ENCODE measurements at places on chromosomes 13 and 19. TPM values are rescaled to one million over a fixed set of nuclear protein-coding genes. Genes with fewer than 3 reads are reported as not detected.

The SLC7A1 gene
- 115 TPM for total RNA-seq

- peak; percentile 83 for DNase-seq
- H3K4me1 ChIP-seq = peaks cover 5% of the 10 kb centered on the region
- H3K27ac ChIP-seq = no peak overlapping the region
- peak overlapping the region; percentile 65 for H3K4me3 ChIP-seq
- peaks cover 10% of the 10 kb centered on the region for H3K27me3 ChIP-seq
These were observed 8.7 kb downstream of the HOMER3 start for GRCh38 chr19:18932216-18932841.

DNA sequence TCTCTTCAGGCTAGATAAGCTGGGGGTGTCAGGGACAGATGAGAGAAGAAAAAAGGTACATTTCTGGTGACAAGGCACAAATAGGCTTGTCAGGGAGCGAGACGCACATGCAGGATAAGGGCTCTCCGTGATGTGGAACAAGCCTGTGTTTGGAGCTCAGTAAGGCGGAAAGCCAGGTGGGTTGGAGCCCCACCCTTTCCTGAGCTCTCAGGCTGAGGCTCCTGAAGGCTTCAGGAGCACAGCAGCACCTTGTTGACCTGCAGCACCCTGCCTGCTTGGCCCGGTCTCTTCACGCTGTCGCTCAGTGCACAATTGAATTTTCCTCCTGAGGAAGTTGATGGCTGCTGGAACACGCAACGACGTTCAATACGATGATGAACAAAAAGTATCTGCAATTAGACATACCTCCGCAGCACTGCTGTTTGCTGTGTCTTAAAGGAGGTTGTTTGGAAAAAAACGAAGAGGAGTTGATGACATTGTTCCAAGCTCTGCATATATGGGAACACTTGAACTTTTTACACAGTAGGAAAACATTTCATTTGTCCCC, 29.3 kb downstream of the SERP2 start:
- no peak for DNase-seq
- H3K27me3 ChIP-seq = peaks cover 3% of the 10 kb centered on the region
- H3K4me1 ChIP-seq = no peaks in the 10 kb centered on the region
- H3K4me3 ChIP-seq = no peak overlapping the region
- no peak overlapping the region for H3K27ac ChIP-seq

GRCh38 chr19:42032431-42032830, 37.6 kb downstream of the GRIK5 start:
- no peaks in the 10 kb centered on the region for H3K27me3 ChIP-seq
- no peak overlapping the region for H3K27ac ChIP-seq
- H3K4me1 ChIP-seq = no peaks in the 10 kb centered on the region
- H3K4me3 ChIP-seq = no peak overlapping the region
- DNase-seq = no peak

DNA sequence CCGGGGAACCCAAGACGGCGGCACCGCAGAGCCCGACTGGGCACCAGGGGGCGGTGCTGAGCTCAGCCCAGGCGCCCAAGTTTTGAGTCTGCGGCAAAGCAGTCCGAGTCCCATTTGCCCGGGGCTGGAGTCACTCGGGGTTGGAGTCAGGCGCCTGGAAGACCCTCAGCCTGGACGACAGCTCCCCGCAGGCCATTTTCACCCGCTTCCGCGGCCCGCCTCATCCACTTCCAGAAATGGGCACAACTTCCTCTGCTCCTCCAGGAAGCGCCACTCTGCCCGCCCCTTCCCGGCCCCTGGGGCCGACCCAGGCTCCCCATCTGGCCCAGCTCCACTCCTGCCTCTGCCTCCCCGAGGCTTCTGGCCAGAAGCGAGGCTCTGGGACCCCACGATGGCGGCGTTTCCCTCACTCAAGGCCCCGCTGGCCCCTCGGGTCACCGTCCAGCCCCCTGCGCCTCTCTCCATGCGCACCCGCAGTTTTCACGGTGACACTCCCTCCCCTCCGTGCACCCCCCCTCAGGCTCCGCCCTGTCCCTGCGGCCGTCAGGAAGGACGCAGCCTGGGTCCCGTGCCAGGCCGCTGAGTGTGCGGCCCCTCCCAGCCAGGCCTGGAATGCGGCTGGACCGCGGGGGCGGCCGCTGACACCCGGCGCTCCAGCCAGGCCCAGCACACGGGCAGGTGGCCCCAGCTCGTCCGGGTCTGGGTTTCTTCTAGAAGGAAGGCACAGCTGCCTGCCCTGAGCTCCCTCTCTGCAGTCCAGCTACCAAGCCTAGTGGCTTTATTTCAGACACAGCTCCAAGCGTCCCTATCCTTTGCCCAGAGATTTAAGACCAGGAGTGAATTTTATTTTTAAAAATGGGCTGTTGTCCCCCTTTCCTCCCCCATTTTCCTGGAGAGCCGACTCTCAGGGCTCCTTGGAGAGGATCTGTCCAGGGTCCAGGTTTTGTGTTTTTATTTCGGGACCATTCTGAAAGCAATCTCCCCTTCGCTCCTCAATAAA, 4.7 kb downstream of the SERTAD1 start:
- H3K4me3 ChIP-seq = peak overlapping the region; percentile 86
- H3K36me3 ChIP-seq = peaks cover 12% of the 10 kb centered on the region
- DNase-seq = peak; percentile 84
- peak overlapping the region; percentile 94 for H3K27ac ChIP-seq
- peaks cover 28% of the 10 kb centered on the region for H3K4me1 ChIP-seq

The KCNN4 gene
- total RNA-seq = 73.7 TPM

DNA sequence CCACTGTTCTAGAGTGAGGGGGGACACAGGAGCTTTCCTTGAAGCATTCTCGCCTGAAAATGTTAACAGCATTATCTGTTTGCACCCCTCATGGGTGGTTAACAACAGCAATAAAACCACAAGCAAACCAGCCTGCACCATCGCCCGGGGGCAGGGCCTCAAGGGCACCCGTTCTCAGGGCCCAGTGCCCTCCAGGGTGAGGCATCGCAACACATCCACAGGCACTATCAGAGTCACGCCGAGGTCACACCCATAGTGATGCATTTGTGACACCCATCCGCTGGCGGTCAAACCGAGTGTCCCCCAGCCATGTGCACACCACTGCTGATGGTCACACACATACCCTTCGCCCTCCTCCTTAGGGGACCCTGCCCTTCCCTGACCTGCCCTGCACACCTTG, 4.6 kb downstream of the FUT5 start:
- no peak for DNase-seq
- no peak overlapping the region for H3K27ac ChIP-seq
- no peaks in the 10 kb centered on the region for H3K36me3 ChIP-seq
- no peaks in the 10 kb centered on the region for H3K4me1 ChIP-seq
- no peaks in the 10 kb centered on the region for H3K27me3 ChIP-seq

The C2CD4C gene
- total RNA-seq = 0.12 TPM

- H3K27ac ChIP-seq = no peak overlapping the region
- H3K4me3 ChIP-seq = no peak overlapping the region
- DNase-seq = no peak
- peaks cover 31% of the 10 kb centered on the region for H3K27me3 ChIP-seq
- no peaks in the 10 kb centered on the region for H3K36me3 ChIP-seq
These were observed 2.7 kb upstream of the CEBPA start for GRCh38 chr19:33304760-33305647.

GRCh38 chr13:50422181-50423148, 407.2 kb downstream of the KCNRG start:
- H3K27me3 ChIP-seq = no peaks in the 10 kb centered on the region
- no peak overlapping the region for H3K27ac ChIP-seq
- no peak for DNase-seq

GRCh38 chr13:110826861-110827672, 87.8 kb downstream of the ANKRD10 start:
- DNase-seq = no peak
- no peak overlapping the region for H3K27ac ChIP-seq
- peaks cover under 1% of the 10 kb centered on the region for H3K4me1 ChIP-seq
- no peak overlapping the region for H3K4me3 ChIP-seq

DNA sequence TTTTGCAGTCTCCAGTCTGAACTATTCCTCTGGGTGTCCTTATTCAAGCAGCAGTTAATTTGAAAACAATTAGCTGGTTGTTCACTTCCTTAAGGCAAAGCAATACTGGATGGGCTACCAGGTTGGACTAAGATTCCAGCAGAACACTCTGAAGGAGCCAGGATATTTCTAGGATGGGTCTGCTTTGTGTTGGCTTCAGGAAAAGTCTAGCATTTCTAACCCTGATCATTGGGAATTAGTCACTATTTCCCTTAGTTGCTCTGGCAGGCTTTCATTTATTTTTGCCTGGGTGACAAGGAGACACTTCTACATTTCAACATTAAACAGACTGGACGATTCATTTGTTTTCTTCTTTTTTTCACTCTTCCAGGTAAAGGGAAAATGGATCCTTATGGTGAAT, 228.4 kb downstream of the ENOX1 start:
- no peaks in the 10 kb centered on the region for H3K36me3 ChIP-seq
- no peak for DNase-seq
- H3K4me3 ChIP-seq = no peak overlapping the region
- no peaks in the 10 kb centered on the region for H3K27me3 ChIP-seq

DNA sequence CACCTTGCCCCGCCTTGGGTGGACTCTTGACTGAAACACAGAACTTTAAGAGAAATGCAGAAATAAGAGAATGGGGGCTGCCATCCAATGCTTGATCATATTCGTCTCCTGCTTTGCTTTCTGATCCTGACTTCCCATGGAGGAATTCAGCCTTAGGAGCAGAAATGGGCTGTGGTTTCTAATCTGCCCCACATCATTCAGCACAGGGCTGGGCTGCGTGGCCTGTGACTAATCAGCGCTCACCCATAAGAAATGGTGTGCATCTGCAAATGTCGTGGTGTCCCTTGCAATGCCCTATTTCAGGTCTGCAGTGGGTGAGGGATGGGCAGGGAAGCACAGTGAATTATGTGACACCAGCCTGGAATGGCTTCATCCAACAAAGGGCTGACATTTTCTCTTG, 60.7 kb upstream of the URI1 start:
- H3K36me3 ChIP-seq = no peaks in the 10 kb centered on the region
- peaks cover 7% of the 10 kb centered on the region for H3K27me3 ChIP-seq
- no peak overlapping the region for H3K4me3 ChIP-seq
- no peaks in the 10 kb centered on the region for H3K4me1 ChIP-seq
- DNase-seq = no peak

DNA sequence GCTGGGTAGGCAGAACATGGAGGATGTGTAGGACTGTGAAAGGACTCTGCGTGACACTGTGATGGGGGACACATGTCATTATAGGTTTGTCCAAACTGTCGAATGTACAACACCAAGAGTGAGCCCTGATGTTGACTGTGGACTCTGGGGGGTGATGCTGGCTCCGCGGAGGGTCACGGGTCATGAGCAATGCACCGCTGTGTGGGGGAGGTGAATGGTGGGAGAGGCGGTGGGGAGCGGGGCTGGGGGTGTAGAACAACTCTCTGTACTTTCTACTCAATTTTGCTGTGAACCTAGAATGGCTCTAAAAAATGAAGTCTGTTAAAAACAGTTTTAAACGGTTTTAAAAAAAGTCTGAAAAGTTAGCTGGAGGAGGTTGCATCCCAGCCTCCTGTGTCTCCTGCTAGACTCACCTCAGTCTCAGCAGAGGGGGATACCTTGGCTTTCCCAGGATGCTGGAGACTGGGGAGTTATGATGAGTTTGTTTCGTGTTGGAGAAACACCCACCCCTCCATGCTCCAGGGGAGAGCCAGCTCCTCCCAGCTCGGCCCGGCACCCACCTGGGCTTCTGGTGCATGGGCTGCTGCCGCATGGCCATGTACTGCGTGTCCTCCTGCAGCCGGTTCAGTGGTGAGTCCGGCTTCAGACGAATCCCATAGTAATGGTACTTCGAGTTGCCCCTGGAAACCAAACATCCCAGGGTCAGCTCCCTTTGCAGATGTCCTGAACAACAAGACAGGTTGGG, 34.7 kb upstream of the RANBP3 start:
- H3K27me3 ChIP-seq = no peaks in the 10 kb centered on the region
- no peaks in the 10 kb centered on the region for H3K4me1 ChIP-seq
- H3K27ac ChIP-seq = no peak overlapping the region
- DNase-seq = no peak
- no peaks in the 10 kb centered on the region for H3K36me3 ChIP-seq
- no peak overlapping the region for H3K4me3 ChIP-seq

- DNase-seq = peak; percentile 83
- H3K27me3 ChIP-seq = no peaks in the 10 kb centered on the region
- peaks cover 49% of the 10 kb centered on the region for H3K4me1 ChIP-seq
- H3K27ac ChIP-seq = peak overlapping the region; percentile 92
- H3K36me3 ChIP-seq = peaks cover 40% of the 10 kb centered on the region
These were observed 11.3 kb downstream of the PEAK3 start for GRCh38 chr19:2270423-2271233.

The ZIC5 gene
- total RNA-seq = not detected

The PEAK3 gene
- not detected for total RNA-seq

- no peak overlapping the region for H3K4me3 ChIP-seq
- H3K36me3 ChIP-seq = no peaks in the 10 kb centered on the region
- peaks cover 5% of the 10 kb centered on the region for H3K4me1 ChIP-seq
- H3K27me3 ChIP-seq = no peaks in the 10 kb centered on the region
These were observed 7.5 kb upstream of the OR10H5 start for GRCh38 chr19:15779756-15780476.

GRCh38 chr19:10136936-10137335, 17.2 kb upstream of the EIF3G start:
- H3K4me3 ChIP-seq = no peak overlapping the region
- H3K27me3 ChIP-seq = no peaks in the 10 kb centered on the region
- no peak overlapping the region for H3K27ac ChIP-seq

DNA sequence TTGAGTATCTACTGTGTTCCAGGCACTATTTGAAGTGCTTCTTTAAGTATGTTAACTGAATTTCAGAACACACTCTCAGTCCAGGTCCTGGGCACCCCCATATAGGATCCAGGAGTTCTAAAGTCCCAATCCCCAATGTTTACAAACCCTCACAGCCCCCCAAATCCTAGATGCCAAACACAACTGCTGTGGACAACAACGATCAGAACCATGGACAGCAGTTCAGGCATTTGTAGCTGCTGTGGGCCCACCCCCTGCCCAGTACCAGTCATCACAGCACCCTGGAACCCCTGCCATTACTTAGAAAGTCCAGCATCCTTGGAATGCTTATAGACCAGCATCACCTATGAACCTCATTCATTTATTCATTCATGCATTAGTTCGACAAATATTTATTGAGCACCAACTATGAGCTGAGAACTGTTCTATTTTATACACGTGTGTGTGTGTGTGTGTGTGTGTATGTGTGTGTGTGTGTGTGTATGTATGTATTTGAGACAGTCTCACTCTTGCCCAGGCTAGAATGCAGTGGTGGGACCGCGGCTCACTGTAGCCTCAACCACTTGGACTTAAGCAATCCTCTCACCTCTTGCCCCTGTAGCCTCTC, 19.3 kb upstream of the SDHAF1 start:
- no peaks in the 10 kb centered on the region for H3K36me3 ChIP-seq
- no peak overlapping the region for H3K27ac ChIP-seq
- H3K4me1 ChIP-seq = no peaks in the 10 kb centered on the region
- H3K27me3 ChIP-seq = peaks cover 9% of the 10 kb centered on the region
- H3K4me3 ChIP-seq = no peak overlapping the region
- peak; percentile 36 for DNase-seq

- no peak overlapping the region for H3K4me3 ChIP-seq
- no peaks in the 10 kb centered on the region for H3K27me3 ChIP-seq
- no peaks in the 10 kb centered on the region for H3K36me3 ChIP-seq
- H3K27ac ChIP-seq = no peak overlapping the region
These were observed 63.8 kb upstream of the RXFP2 start for GRCh38 chr13:31675440-31675953.

- peaks cover 8% of the 10 kb centered on the region for H3K4me1 ChIP-seq
- no peak overlapping the region for H3K4me3 ChIP-seq
- H3K27me3 ChIP-seq = no peaks in the 10 kb centered on the region
- H3K27ac ChIP-seq = no peak overlapping the region
These were observed 80.2 kb downstream of the ZAR1L start for GRCh38 chr13:32234914-32235313.
